Activated CD8-positive, alpha-beta T cell treated with anti-CD3 and anti-CD28 coated beads for 36 hours (primary cell): ENCODE measurements at places on chromosomes 6 and 20. TPM values are rescaled to one million over a fixed set of nuclear protein-coding genes. Genes with fewer than 3 reads are reported as not detected.

DNA sequence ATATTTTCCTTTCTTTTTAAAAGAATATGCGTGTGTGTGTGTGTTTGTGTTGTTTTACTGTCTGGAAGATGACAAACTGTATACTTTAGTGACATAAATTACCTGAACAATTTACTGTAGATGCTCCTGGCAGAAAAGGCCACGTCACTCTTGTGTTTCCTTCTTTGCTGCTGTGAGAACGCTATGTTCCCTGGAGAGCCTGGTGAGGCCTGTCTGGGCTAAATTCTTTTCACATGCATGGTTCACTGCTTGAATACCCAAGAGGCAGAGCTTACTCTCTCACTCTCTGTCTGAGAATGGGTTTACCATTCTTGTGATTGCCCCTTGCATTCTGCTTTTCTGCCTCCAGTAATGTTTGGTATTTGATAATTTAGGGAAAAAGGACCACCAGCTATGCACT, 64.3 kb downstream of the EDN1 start:
- DNase-seq: no peak

DNA sequence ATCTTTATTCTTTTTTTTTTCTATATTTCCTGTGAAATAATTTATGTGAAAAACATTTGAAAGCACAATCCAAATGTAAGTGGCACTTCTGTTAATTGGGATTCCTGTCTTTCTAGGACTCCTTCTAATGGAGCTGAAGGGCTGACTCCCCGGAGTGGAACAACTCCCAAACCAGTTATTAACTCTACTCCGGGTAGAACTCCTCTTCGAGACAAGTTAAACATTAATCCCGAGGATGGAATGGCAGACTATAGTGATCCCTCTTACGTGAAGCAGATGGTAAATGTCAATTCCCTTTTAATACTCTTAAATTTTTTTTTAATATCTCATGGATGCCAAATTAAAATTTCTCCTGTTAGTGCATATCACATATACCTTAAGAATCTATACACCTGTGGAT, 35.0 kb downstream of the CDC5L start:
- DNase-seq: no peak

DNA sequence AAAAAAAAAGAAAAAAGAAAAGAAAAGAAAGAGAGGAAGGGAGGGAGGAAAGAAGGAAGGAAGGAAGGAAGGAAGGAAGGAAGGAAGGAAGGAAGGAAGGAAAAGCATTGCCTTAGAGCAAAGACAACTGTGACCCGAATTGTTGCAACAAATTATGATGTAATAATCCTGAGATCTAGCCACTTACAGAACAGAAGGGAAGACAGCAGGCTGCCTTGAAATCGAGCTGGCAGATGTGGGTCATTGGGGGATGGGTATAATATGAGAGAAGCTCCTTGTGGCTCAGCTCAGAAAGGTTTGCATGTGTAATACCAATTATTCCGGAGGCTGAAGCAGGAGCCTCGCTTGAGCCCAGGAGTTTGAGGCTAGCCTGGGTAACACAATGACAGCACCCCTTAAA, 208.1 kb upstream of the PROKR2 start:
- no peak for DNase-seq

FAM83C gene
- total RNA-seq: not detected

SPAG4 gene
- total RNA-seq: 11.5 TPM

GRCh38 chr6:43396408-43397149, 27.1 kb upstream of the ZNF318 start:
- DNase-seq: no peak

SLC35D3 gene
- not detected for total RNA-seq

NRN1 gene
- 7.1 TPM for total RNA-seq

GRCh38 chr6:169345146-169345545, 91.5 kb upstream of the THBS2 start:
- no peak for DNase-seq

RALGAPB gene
- total RNA-seq: 21.3 TPM

GRCh38 chr6:62775427-62776022, 435.7 kb upstream of the FKBP1C start:
- DNase-seq: no peak

DNA sequence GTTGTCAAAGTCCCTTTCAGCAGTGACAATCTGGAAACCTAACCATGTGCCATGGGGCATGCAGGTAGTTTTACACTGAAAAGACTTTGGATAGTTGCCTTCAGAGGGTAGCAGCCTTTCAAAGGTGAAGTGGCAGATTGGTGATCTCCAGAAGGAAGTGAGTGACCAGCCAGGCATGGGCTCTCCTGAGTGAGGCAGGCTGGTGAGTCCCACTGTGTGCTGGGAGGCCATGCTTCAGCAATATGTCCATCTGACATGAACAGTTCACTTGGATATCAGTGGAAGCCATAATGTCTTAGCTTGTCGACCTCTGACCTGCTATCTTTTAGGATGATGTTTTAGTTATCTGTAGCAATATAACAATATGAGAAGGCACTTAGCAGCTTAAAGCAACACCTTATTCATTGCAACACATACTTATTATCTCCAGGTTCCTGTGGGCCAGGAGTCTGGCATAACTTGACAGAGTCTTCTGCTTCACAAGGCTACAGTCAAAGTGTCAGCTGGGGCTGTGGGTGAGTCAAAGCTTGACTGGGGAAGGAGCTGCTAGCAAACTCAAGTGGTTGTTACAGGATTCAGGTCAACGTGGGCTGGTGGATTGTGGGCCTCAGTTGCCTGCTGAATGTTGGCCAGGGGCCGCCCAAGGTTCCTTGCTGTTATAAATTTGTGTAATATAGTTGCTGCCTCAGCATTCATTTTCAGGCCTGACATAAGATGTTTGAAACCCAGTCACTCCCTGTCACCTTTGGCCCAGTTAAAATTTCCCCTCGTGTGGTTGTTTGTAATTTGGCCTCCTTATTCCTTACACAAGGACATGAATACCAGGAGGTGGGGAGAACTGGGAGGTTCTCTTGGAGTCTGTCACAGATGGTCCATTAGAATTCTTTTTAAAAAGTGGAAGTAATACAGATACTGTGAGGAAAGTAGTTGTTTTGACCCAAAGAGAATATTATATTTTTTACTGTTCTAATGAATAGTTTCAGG, 100.2 kb downstream of the UST start:
- DNase-seq: peak; percentile 23

DNA sequence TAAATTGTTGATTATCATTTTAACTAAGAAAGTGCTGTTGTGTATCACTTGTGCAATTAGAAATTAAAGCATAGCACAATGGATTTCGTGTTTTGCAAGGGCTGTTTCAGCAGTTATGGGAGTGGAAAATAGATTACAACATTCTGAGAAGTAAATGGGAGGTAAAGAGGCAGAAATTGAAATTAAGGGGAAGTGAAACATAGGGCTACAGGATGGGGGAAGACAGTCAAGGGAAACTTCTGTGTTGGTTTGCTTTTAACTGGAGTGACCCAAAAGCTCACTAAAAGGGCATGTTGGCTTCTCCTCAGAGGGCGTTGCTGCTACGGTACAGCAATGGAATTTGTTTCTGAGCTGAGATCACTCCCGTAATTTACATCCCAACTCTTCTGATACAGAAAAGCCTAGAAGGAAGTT, 147.5 kb downstream of the BCAS1 start:
- no peak for DNase-seq

NR2E1 gene
- total RNA-seq: not detected

DNA sequence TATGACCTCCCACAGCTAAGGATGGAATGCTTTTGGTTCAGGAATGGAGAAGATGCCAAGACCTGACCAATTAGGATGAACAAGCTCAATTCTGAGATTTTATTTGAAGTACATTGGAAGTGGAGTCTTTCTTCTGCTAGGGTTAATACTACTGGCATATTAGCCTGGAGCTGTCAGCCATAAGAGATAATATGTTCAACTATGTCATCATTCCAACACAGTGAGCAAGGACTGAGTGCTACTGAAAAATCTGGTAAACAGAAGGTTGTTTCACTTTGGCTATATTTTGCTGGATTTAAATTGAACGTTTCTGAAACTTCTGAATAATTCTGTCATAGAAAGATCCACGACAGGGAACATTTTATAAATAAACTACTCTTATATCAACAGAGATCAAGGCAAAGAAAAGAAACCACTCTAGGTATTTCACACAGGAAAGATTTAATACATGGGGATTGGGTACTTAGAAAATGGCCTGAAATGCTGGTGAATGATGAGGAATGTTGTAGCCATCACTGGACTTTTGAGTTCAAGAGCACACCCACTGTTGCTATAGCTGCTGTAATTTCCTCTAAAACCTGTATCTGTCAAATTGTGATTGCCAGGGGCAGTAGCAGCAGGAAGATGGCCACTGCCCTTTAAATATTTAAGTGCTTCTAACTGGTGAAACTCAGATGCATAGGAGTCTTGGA, 200.5 kb downstream of the PLCB4 start:
- no peak for DNase-seq
